Small intestine (tissue), 16 donors: ENCODE measurements at places on chromosomes 7 and 10.
A peak's percentile ranks its signal among the peaks of the same experiment; 100 is the strongest.

GRCh38 chr10:100647928-100648327 is 97.5 kb upstream of the PAX2 start:
- DNase-seq: peak; percentile 29

DNA sequence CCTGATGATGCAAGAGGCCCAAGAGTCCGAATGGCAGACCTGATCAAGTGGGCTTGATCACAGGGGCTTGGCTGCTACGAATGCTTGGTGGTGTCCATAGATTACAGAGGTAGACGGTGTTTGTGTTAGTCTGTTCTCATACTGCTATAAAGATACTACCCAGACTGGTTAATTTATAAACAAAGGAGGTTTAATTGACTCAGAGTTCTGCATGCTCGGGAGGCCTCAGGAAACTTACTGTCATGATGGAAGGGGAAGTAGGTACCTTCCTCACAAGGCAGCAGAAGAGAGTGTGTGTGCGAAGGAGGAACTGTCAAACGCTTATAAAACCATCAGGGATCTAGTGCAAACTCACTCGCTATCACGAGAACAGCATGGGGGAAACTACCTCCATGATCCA is 268.9 kb upstream of the KLF6 start:
- DNase-seq: no peak

DNA sequence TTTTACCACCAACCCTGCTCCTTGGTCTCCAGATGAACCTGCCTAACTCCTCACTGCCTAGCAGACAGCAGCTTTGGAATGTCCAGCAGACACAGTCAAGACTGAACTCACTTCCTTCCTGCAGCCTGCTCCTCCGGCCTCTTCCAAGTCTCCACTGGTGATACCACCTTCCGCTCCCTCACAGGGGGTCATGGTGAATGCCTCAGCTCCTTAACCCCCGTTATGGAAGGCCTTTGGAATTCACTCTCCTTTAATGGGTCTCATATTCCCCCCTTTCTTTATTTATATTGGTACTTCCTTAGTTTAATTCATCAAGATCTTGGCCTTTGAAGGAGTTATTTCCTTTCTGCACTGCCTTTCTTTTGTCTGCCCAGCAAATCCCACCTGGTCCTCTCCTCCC is 44.9 kb upstream of the ZNF32 start:
- no peak for DNase-seq

GRCh38 chr7:12458520-12459131 is 55.0 kb upstream of the VWDE start:
- DNase-seq: peak; percentile 31

- no peak for DNase-seq
Measured at GRCh38 chr10:106935978-106936451, 228.5 kb downstream of the SORCS1 start.

DNA sequence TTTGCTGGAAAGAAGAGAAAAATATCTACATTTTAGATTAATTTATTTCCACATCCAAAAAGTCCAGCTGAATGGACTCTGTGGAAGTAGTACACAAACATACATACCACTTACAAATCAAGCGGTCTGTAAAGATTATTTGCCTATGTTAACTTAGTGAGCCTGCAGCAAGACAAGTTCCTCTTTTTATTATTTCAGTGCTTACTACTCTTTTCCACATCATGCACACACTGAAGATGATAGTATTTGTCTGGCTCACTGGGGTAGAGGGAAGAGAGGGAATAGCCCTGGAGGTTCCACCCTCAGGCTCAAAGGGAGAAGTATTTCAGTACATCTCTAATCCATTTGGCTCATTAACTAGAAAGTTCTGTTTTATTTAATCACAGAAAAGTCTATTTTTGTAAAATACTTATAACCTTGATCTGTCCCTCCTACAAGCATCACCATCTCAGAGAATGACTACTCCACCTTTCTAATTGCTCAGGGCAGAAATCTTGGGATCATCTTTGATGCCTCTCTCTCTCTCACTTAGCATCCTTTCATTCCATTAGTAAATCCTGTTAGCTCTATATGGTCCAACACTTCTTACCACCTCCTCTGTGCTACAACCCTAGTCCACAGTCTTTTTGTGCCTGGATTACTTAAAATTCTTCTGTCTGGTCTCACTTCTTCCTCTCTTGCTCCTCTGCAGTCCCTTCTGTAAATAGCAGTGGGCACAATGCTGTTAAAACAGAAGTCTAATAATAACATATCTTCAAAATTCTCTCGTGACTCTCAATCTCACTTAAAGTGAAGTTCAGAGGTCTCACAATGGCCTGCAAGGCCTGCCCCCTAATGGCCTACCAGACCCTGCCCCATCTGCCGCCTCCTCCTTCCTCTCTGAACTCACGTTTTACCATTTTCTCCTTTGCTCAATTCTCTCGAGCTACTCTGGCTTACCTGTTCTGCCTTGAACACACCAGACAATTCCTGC is 64.3 kb upstream of the CCDC6 start:
- DNase-seq: no peak

GRCh38 chr10:98041352-98042043 is 11.1 kb upstream of the CRTAC1 start:
- peak; percentile 71 for DNase-seq

DNA sequence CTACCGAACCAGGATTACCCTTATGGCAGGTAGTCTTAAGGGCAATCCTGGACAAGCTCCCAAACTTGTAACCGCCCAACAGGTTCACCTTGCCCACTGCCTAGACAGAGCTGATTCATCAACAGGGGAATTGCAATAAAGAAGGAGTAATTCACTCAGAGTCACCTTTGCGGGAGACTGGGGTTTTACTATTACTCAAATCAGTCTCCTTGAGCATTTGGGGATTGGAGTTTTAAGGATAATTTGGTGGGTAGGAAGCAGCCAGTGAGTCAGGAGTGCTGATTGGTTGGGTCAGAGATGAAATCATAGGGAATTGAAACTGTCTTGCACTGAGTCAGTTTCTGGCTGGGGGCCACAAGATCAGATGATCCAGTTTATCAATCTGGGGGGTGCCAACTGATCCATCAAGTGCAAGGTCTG is 25.3 kb downstream of the HK1 start:
- no peak for DNase-seq

DNA sequence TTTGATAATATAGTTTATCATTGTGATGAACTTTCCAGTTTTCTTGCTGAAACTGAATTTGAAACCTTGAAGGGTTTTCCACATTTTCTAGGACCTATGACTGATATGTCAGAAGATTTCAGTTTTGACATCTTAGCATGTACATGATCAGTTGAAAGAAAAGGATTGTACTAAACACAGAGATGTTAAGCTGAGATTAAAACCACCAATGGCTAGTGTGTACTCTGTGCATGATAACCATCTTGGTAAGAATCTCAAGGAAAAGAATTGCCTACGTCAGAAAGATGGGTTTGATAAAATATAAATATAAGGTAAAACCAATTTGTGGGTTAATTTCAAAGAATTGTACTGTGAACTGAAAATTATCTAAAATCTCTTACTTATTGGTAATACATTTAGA is 776.4 kb downstream of the GATA3 start:
- DNase-seq: no peak

- no peak for DNase-seq
Measured at GRCh38 chr7:69768986-69769595, 170.8 kb downstream of the AUTS2 start.

GRCh38 chr10:78448994-78449418 is 415.3 kb downstream of the RPS24 start:
- DNase-seq: no peak

DNA sequence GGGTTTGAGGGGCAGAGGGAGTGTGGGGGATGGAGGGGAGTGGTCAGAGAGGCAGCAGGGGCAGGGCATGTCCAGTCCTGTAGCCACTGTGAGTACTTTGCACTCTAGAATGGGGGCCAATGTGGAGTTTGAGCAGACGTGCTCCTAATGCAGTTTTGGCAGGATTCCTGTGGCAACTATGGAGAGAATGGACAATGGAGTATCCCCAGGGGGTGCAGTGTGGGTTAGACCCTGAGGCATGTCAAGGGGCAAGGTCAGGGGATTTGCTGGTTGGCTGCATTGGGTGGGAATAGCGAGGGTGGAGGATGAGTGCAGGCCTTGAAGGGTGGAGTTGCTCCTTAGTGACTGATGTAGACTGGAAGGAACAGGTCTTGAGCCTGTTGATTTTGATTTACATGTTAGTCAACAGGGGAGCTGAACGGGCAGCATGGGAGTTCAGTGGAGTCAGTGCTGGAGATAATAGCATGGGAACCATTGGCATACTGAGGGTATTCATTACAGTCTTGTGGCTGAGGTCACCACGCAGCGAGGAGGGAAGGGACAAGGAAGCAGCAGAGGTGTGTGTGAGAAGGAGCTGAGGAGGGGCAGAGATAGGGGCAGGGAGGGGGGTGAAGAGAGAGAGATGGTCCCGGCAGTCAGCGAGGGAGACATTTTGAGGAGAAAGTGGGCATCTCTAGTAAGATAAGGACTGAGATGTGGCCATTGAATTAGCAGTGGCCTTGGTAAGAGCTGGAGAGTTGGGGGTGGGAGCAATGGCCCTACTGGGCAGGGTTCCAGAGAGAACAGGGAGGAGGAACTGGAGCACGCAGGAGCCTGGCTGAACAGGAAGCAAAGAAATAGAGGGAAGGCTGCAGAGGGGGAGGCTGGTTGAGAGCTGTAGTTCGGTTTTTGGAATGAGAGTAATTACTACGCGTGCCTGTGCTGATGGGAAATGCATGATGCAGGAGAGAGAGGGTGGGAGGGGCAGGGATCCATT is 112.7 kb downstream of the CCNY start:
- no peak for DNase-seq

DNA sequence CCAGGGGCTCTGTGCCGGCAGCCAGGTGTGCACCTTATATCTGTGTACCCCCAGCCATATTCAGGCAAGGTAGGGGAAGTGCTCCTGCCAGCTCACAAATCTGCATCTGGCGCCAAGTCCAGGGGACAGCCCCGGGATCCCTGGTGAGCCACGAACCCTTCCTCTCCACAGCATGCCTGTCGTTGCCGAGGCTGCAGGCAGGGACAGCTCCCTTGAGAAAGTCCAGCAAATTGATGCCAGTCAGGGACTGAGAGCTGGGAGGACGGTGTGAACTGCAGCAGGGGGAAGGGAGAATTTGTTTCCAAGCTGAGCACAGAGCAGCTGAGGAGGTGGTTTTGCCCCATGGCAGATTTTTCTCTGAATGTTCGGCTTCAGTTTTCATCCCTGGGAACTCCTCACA is 919 bp downstream of the PLA2G12B start:
- peak; percentile 58 for DNase-seq

GRCh38 chr7:90453259-90453891 is 16.1 kb upstream of the PTTG1IP2 start:
- no peak for DNase-seq

GRCh38 chr7:141704741-141705140 is 2.8 kb upstream of the DENND11 start:
- DNase-seq: no peak

GRCh38 chr7:123499211-123499970 is 35.0 kb downstream of the IQUB start:
- peak; percentile 22 for DNase-seq

GRCh38 chr10:78071140-78071856 is 37.6 kb downstream of the RPS24 start:
- no peak for DNase-seq

DNA sequence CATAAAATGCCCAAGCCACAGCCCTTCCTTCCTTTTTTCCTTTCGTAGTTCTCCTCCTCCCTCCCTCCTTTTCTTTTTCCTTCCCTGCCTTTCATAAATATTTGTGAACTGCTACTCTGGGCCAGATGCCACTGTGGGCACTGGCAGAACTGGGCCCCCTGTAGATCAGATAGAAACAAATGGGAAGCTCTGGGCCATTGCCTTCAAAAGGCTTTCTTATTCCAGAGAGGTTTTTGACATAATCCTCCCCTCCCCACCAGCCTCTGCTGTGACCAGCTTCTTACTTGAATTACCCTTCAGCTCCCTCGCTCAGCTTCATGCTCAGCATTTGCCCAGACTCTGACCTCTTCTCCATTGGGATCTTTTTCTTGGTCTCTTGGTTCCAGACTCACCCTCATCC is 886.8 kb downstream of the LRMDA start:
- DNase-seq: no peak

DNA sequence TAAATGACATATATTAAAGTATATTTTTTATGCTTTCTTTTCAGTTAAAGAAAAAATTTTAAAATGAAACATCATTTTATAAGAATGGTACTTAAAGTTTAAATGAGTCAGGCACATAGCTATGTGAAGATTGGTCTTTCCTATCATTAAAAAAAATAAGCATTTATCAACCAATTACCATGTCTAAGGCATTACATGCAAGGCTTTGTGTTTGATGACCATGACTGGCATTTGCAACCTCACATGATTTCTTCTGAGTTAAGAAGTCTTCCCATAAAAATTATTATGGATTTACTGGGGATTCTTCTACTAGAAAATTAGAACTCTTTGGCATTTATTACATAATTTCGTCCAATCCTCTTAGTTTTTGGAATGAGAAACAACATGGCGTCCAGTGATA is 776.1 kb downstream of the MAGI2 start:
- no peak for DNase-seq
